ENCODE measurements at places on chromosomes 1 and 21.

DNA sequence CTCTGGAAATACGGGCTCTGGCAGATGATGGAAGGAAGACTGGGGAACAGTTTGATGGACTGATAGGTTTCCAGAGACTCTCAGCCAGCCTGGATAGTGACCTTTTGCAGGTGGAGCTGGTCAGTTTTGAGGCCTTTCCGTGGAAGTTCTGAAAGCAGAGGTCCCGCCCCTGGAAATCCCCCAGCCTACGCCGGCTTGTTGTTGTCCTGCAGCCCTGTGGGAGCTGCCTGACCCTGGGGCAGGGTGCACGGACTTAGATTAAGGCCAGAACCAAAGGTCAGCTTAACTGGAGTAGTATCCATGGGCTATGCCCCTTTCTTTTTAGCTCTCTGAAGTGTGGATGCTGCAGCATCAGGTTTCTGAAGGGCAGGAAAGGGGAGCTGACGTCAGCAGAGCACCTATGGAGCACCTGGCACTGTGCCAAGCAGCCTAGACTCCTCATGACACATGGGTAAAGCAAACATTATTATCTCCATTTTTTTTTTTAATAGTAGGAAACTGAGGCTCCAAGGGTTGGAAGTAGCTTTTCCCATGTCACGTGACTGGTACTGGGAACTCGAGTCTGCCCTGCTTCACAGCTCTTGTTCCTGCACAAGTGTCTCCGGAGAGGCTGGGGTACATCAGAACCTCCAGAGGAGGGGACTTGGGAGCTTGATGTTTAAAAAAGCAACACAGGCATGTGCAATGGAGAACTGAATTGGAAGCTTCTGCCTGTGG, 38.5 kb downstream of the IER5 start:
- no peak for DNase-seq

- no peak for DNase-seq
Measured at GRCh38 chr1:21668232-21668950, 766 bp downstream of the RAP1GAP start.

- no peak for DNase-seq
Measured at GRCh38 chr1:63804829-63805484, 31.1 kb downstream of the ROR1 start.

GRCh38 chr1:50110656-50111055, 1.9 kb downstream of the ELAVL4 start:
- no peak for DNase-seq

DNA sequence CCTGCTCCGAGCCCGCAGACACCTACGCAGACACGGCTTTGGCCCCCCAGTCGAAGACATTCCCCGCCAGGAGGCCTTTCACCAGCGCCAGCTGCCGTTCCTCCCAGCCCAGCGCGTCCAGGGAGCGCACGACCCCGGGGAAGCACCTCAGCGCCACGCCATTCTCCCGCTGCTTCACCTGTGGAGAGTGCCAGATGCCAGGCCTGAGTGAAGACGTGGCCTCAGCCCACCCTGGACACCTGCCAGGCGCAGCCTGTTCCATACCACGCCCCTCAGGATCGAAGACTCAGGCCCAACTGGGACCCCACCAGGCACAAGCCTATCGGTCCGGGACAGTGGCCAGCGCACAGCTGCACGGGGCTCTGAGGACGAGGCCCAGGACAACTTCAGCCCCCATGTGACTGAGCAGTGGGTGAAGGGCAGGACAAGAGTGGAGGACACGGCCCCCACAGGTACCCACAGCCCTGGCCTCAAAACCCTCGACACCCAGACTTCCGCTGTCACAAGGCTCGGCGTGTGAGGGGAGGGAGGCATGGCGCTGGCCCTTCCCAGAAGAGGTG, 13.5 kb downstream of the PANK4 start:
- DNase-seq = no peak

GRCh38 chr1:9630331-9631111, 21.0 kb upstream of the PIK3CD start:
- no peak for DNase-seq

- no peak for DNase-seq
Measured at GRCh38 chr21:43353282-43354025, 73.5 kb downstream of the SIK1 start.

DNA sequence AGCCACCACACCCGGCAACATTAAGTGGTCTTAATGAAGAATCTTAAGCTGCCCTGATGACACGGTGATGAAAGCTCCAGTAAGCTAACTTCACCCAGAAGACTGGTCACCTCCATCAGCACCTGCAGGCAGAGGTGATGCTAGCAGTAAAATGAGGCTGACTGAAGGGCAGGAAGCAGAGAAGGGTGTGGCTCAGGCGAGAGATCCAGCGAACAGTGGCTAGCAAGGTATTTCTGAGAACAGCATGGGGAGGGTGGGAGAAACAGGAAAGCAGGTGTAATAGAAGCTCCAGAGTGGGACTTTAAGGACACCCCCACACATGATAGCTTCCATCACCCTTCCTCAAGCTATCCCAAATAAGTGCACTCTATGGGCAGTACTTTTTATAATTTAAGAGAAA, 15.9 kb upstream of the DISP1 start:
- DNase-seq = no peak
